ENCODE measurements at places on chromosomes 6 and 20. TPM values are rescaled to one million over a fixed set of nuclear protein-coding genes. Genes with fewer than 3 reads are reported as not detected.

GRCh38 chr6:64233746-64234145 is 598.1 kb downstream of the PHF3 start:
- no peak for DNase-seq
- no peak overlapping the region for H3K4me3 ChIP-seq
- H3K4me1 ChIP-seq = no peaks in the 10 kb centered on the region

- H3K36me3 ChIP-seq = no peaks in the 10 kb centered on the region
- no peaks in the 10 kb centered on the region for H3K27me3 ChIP-seq
- no peak overlapping the region for H3K27ac ChIP-seq
These were observed 392.4 kb downstream of the TAF4 start for GRCh38 chr20:61673152-61673847.

Gene FAXC
- total RNA-seq = not detected

DNA sequence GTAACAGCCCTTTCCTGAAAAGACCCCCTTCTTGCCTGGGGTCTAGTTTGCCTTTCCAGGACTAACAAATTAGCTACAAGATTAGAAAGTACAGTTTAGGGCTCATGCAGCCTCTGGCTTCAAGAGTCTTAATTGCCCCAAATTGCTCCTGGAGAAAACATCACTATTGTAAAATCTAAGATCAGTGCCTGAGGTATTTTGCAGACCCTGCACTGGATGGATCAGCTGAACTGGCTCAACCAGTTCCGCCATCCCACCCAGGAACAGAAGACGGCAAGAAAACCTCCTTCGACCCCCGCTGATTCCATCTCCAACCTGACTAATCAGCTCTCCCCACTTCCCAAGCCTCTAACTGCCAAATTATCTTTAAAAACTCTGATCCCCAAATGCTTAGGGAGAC is 236.5 kb upstream of the KCNG1 start:
- no peaks in the 10 kb centered on the region for H3K4me1 ChIP-seq
- no peak overlapping the region for H3K4me3 ChIP-seq
- no peak for DNase-seq
- no peaks in the 10 kb centered on the region for H3K36me3 ChIP-seq
- no peak overlapping the region for H3K27ac ChIP-seq
- peaks cover 9% of the 10 kb centered on the region for H3K27me3 ChIP-seq

GRCh38 chr20:33322456-33322855 is 39.4 kb downstream of the BPIFB1 start:
- no peak for DNase-seq
- H3K36me3 ChIP-seq = no peaks in the 10 kb centered on the region
- H3K4me1 ChIP-seq = no peaks in the 10 kb centered on the region
- H3K27ac ChIP-seq = no peak overlapping the region
- H3K4me3 ChIP-seq = no peak overlapping the region
- H3K27me3 ChIP-seq = peaks cover 8% of the 10 kb centered on the region

Gene TRIM31
- not detected for total RNA-seq

Gene FRK
- total RNA-seq = 0.02 TPM

Gene CST4
- not detected for total RNA-seq

- H3K36me3 ChIP-seq = no peaks in the 10 kb centered on the region
- no peak overlapping the region for H3K27ac ChIP-seq
- no peaks in the 10 kb centered on the region for H3K4me1 ChIP-seq
- H3K4me3 ChIP-seq = no peak overlapping the region
- no peaks in the 10 kb centered on the region for H3K27me3 ChIP-seq
- DNase-seq = no peak
These were observed 262.2 kb upstream of the FERMT1 start for GRCh38 chr20:6384956-6385486.

DNA sequence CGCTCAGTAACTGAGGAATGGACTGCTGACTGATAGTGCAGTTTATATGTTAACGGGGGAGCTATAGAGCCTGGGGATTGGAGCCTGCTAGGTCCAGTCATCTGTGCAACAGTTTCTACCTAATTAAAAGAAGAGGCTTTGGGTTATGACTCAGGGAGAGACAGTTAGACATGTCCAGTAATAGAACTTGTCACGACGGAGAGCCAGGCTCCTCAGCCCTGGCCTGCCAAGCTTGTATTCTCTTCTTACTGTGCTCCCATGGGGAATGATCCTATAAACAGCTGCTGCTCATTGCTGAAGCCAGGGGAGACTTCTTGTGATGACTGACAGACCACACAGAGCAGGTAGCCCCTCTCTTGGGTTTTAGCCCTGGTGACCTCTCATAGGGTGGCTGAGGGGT is 69.3 kb downstream of the SYNJ2 start:
- H3K4me1 ChIP-seq = peaks cover 52% of the 10 kb centered on the region
- no peak overlapping the region for H3K4me3 ChIP-seq
- H3K27ac ChIP-seq = no peak overlapping the region
- H3K36me3 ChIP-seq = peaks cover 54% of the 10 kb centered on the region

Gene TCP11
- total RNA-seq = not detected

DNA sequence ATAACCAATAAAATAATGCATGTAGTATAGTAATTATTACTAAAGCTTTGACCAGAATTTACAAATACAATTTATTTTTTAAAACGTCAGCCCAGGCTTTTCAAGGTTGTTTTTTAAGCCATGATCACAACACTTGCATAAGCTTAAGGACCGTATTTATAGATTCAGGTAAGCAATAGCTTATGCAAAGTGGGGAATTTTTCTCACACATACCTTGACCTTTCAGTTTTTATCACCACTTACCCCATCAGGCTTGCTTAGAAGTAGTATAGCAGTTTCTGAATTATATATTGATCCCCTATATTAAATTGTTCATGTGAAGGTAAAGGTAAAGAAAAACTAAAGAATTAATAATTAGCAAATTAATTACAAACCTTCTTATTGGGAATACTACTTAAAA is 232.3 kb upstream of the FKBP1C start:
- no peak for DNase-seq
- H3K36me3 ChIP-seq = no peaks in the 10 kb centered on the region
- no peaks in the 10 kb centered on the region for H3K27me3 ChIP-seq
- H3K4me3 ChIP-seq = no peak overlapping the region
- H3K27ac ChIP-seq = no peak overlapping the region
- H3K4me1 ChIP-seq = no peaks in the 10 kb centered on the region

DNA sequence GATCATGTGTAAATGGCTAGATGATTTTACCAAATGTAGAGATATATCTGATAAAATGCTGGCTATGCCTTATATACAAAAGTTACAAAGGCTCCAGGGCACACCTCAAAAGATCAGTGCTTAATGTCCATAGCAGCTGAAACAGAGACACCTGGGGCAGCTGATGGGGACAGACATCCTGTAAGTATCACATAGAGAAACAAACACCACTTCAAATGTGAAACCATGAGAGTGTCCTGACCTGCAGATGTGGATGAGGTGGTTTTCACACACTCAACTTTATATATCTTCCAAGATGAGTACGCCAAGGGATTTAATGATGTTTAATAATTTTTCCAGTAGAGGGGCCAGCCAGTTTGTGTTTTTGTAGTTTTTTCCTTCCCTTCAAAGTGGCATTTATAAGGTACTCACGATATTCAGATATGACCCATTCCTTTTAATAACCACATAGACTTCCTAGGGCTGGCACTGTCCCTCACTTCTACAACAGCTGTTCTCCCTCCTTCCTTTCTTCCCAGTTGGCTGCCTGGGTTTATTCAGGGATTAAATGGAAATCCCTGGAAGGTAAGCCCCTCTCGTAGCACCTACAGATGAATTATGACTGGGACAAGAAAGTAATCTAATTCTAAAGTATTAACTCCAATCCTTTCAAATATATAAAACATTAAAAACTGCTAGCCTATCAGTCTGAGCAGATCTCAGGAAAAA is 50.3 kb upstream of the MCM9 start:
- H3K27me3 ChIP-seq = no peaks in the 10 kb centered on the region
- H3K4me3 ChIP-seq = no peak overlapping the region
- DNase-seq = no peak

DNA sequence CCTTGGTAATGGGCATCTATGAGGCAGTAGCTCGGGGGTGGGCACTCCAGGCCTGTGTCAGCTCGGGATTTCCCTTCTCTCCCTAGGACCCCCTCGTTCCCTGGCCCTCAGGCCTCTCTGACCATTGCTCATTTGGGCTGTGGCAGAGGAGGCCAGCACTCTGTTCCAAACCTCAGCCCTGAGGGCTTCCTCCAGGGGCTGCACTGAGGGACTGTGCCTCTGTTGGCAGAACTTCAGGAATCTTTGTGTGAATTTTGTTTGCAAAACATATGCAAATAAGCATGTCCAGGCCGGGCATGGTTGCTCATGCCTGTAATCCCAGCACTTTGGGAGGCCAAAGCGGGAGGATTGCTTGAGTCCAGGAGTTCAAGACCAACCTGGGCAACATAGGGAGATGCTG is 11.0 kb downstream of the PACSIN1 start:
- no peaks in the 10 kb centered on the region for H3K4me1 ChIP-seq
- no peaks in the 10 kb centered on the region for H3K36me3 ChIP-seq
- H3K4me3 ChIP-seq = no peak overlapping the region
- H3K27me3 ChIP-seq = peaks cover 5% of the 10 kb centered on the region
- DNase-seq = no peak
- H3K27ac ChIP-seq = no peak overlapping the region

Gene ENPP3
- total RNA-seq = 5.7 TPM

Gene GDAP1L1
- 0.08 TPM for total RNA-seq

Gene BRD2
- 316 TPM for total RNA-seq

Gene IMPG1
- not detected for total RNA-seq

DNA sequence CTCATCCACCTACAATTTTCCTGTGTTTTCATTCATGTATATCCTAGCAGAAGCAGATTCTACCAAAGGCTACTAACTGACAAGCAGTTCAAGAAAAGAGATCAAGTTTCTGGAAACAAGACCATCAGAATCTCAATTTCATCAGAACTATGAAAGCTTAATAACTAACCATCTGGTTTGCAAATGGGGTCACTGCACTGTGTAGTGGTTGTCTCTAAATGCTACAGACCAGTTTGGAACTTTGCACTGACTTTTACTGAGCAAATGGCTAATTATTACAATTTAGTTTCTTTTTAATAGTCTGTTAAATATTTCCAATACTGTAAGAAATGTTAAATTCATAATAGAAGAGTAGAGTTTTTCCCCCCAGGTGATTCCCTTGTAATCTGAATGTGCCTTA is 64.5 kb downstream of the REPS1 start:
- H3K27me3 ChIP-seq = no peaks in the 10 kb centered on the region
- no peak overlapping the region for H3K4me3 ChIP-seq
- no peak for DNase-seq
- H3K36me3 ChIP-seq = peaks cover 17% of the 10 kb centered on the region
- no peak overlapping the region for H3K27ac ChIP-seq

- no peaks in the 10 kb centered on the region for H3K4me1 ChIP-seq
- H3K27ac ChIP-seq = no peak overlapping the region
- no peak overlapping the region for H3K4me3 ChIP-seq
- H3K36me3 ChIP-seq = no peaks in the 10 kb centered on the region
These were observed 175.5 kb downstream of the MYLK4 start for GRCh38 chr6:2575236-2575635.

GRCh38 chr6:14722704-14723103 is 523.2 kb upstream of the JARID2 start:
- H3K27me3 ChIP-seq = no peaks in the 10 kb centered on the region
- no peak overlapping the region for H3K4me3 ChIP-seq
- peaks cover 4% of the 10 kb centered on the region for H3K36me3 ChIP-seq
- DNase-seq = no peak
- no peak overlapping the region for H3K27ac ChIP-seq
- peaks cover 45% of the 10 kb centered on the region for H3K4me1 ChIP-seq

- no peak overlapping the region for H3K4me3 ChIP-seq
- H3K36me3 ChIP-seq = no peaks in the 10 kb centered on the region
- H3K27me3 ChIP-seq = no peaks in the 10 kb centered on the region
- no peak for DNase-seq
- no peak overlapping the region for H3K27ac ChIP-seq
- H3K4me1 ChIP-seq = no peaks in the 10 kb centered on the region
These were observed 129.8 kb downstream of the TPBG start for GRCh38 chr6:82493467-82493866.

DNA sequence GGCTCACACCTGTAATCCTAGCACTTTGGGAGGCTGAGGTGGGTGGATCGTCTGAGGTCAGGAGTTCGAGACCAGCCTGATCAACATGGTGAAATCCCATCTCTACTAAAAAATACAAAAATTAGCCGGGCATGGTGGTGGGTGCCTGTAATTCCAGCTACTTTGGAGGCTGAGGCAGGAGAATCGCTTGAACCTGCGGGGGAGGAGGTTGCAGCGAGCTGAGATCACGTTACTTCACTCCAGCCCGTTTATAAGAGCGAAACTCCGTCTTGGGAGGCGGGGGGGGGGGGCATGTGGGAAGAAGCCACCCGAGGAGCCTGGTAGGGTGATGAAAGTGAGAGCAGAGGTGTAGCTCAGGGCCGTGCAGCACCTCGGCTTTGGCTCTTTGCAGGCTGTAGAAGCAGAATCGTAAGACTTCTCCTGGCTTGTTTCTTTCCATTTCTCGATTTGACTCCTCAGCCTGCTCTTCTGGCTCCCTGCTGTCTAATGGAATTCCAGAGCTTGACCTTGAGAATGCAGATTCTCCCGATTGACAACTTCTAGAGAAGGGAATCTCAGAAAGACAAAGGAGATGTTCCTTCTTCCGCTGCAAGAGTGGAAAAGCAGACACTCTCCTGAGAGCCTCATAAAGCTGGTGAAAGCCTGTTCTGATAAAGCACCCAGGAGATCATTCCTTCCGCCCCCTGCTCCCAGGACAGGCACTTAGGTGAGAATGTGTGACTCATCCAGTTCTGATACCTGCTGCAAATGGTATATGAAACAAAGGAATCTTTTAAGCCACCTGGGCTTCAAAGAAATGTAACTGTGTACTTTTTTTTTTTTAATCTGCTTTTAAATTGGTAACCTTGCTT is 26.0 kb upstream of the PPP1R16B start:
- peaks cover 7% of the 10 kb centered on the region for H3K36me3 ChIP-seq
- H3K4me1 ChIP-seq = peaks cover 26% of the 10 kb centered on the region
- no peak overlapping the region for H3K4me3 ChIP-seq
- H3K27me3 ChIP-seq = peaks cover 2% of the 10 kb centered on the region

- DNase-seq = no peak
- H3K27me3 ChIP-seq = peaks cover 30% of the 10 kb centered on the region
- H3K27ac ChIP-seq = no peak overlapping the region
- no peaks in the 10 kb centered on the region for H3K36me3 ChIP-seq
- no peak overlapping the region for H3K4me3 ChIP-seq
These were observed 34.6 kb upstream of the SCRT2 start for GRCh38 chr20:709991-710779.

Gene UCKL1
- 48.7 TPM for total RNA-seq

- peaks cover 14% of the 10 kb centered on the region for H3K27me3 ChIP-seq
- H3K4me3 ChIP-seq = no peak overlapping the region
- DNase-seq = no peak
- H3K4me1 ChIP-seq = peaks cover 46% of the 10 kb centered on the region
- H3K27ac ChIP-seq = no peak overlapping the region
These were observed 144.5 kb downstream of the CEBPB start for GRCh38 chr20:50335105-50335504.

- H3K4me3 ChIP-seq = no peak overlapping the region
- peaks cover 4% of the 10 kb centered on the region for H3K36me3 ChIP-seq
- H3K27ac ChIP-seq = no peak overlapping the region
- H3K27me3 ChIP-seq = no peaks in the 10 kb centered on the region
These were observed 106.0 kb upstream of the TNFAIP3 start for GRCh38 chr6:137761072-137761471.

Gene TRMT6
- 38.9 TPM for total RNA-seq

Gene GPR6
- total RNA-seq = not detected

GRCh38 chr20:34431168-34431567 is 68.1 kb downstream of the ITCH start:
- H3K27me3 ChIP-seq = no peaks in the 10 kb centered on the region
- peaks cover 11% of the 10 kb centered on the region for H3K36me3 ChIP-seq
- peak overlapping the region; percentile 1 for H3K27ac ChIP-seq
- DNase-seq = no peak
